ENCODE measurements at places on chromosomes 7 and 10.

DNA sequence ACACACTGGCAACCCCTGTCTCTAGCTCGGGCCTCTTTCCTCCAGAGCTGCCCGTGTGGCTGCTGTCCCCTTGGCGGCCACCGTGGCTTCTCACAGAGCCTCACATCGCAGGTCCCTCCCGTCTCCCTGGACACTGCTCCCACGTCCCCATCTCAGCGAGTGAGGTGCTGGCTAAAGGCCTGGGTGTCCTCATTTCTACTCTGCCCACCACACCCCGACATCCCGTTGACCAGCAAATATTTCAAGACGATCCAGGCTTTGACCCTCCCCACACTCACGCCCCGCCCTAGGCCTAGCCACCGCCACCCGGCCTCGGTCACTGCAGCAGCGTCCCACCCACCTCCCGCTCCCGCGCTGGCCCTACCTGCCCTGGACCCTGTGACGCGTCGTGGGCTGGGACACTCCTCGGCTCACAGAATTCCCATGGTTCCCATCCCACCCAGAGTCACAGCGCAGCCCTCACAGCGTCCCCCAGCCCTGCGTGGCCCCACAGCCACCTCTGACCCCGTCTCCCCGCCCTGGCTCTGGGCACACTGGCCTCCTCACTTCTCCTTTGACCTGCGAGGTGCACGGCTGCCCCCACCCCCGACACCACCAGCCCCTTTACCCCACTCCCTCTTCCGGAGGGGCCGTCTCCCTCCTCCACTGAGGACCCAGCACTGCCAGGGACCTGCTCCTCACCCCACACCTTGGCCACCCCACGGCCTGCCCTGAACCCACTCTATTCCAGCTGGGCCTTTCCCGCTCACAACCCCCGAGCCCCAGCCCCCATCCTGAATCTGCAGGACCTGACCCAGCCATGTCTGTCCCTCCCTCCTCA, 6.9 kb downstream of the ADAP1 start:
- no peak for DNase-seq

DNA sequence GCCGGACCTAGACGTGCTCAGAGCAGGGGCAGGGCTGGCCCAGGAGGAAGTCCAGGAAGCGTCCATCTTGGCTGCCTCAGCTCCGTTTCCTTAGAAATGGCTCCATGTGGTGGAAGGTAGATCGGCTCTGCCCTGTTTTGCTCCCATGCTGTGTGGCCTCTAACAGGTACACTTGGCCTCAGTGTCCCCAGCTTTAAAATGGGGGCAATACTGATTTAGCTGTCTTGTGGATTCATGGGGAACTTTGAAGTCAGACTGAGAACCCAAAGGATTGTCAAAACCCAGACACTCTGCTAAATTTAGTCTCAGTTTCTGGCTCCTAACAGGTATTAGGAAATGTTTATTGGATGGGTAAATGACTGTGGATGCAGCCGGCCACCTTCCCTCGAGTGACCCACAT, 15.9 kb downstream of the MTURN start:
- DNase-seq = no peak

DNA sequence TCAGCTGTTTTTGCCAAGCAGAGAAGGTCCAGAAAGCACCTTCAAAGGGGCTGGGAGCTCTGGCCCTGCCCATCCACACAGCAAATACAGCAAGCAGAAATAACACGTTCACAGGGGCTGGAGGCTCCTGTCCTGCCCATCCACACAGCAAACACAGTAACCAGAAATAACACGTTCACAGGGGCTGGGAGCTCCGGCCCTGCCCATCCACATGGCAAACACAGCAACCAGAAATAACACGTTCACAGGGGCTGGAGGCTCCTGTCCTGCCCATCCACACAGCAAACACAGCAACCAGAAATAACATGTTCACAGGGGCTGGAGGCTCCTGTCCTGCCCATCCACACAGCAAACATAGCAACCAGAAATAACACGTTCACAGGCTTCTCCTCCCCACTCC, 558.1 kb downstream of the PTPRN2 start:
- DNase-seq = no peak

- no peak for DNase-seq
Measured at GRCh38 chr10:48467669-48468068, 137.2 kb downstream of the ARHGAP22 start.

- peak; percentile 52 for DNase-seq
Measured at GRCh38 chr7:71733107-71733870, 601.3 kb downstream of the GALNT17 start.

- peak; percentile 32 for DNase-seq
Measured at GRCh38 chr7:103065667-103066066, 8.9 kb downstream of the FBXL13 start.

- DNase-seq = no peak
Measured at GRCh38 chr10:118213436-118213835, 128.7 kb downstream of the FAM204A start.

- DNase-seq = no peak
Measured at GRCh38 chr7:45697576-45698136, 123.5 kb downstream of the ADCY1 start.

DNA sequence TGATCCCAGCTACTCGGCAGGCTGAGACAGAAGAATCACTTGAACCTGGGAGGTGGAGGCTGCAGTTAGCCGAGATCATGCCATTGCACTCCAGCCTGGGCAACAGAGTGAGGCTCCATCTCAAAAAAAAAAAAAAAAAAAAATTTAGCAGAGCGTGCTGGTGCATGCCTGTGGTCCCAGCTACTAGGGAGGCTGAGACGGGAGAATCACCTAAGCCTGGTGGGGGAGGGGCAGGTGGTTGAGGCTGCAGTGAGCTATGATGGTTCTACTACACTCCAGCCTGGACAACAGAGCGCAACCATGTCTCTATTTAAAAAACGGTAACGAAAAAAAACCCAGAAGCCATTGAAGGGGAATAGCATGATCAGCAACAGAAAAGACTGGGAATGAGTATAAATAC, 89.9 kb downstream of the ARHGAP12 start:
- no peak for DNase-seq

- no peak for DNase-seq
Measured at GRCh38 chr7:136997735-136998134, 129.3 kb downstream of the CHRM2 start.

GRCh38 chr7:98777051-98777450, 92.8 kb downstream of the TMEM130 start:
- DNase-seq = no peak

DNA sequence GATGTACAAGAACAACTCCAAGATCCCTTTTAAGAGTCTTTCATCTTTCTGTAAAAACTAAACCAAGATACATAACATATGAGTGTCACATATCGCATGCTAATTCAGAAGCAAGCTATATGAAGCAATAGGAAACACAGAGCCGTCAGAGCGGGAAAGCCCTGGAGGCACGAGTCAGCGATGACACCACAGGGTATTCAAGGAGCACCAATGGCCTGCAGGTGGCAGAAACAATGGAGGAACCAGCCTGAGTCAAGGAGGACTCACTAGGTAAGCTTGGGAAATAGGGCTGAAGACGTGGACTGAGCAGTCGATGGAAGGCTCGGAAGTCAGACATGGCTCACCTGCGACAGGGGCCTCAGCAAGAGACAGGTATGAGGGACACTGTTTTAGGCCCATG, 214.4 kb downstream of the FAM107B start:
- DNase-seq = peak; percentile 74

- DNase-seq = no peak
Measured at GRCh38 chr7:44625526-44626471, 19.4 kb downstream of the OGDH start.

DNA sequence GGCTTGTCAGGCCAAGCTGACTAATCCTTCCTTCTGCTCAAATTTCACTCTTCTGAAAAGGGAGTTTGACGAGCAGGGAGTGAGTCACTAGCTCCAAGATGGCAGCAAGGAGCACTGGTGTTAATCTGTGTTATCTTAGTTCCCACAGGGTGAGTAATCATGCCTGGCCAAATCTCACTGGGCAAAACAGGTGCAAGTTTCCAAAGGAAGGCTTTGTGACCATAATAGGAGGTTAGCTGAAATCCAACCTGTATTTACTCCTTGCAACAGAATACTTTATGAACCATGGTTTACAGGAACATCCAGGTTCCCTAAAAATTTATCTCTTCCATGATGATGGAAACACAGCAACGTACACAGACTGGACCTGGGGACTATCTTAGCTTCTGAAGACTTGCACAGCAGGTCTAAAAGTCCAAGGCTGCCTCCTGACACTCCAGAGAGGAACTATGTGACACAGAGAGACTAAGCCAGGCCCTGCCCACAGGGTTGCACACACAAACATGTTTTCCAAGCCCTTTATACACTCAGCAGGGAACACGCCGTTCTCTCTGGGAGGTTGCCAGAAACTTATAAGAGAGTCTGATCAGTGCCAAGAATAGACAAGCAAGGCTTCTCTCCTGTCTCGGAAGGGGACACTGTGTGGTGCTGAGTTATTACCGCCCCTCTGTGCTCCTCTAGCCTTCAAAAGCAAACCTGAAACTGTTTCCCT, 46.3 kb downstream of the PDK4 start:
- DNase-seq = no peak

GRCh38 chr10:122208571-122209430, 62.3 kb upstream of the BTBD16 start:
- DNase-seq = no peak

- DNase-seq = no peak
Measured at GRCh38 chr7:70726294-70726693, 405.6 kb upstream of the GALNT17 start.

- DNase-seq = no peak
Measured at GRCh38 chr7:65509368-65510186, 135.9 kb downstream of the ZNF92 start.

- no peak for DNase-seq
Measured at GRCh38 chr7:366161-366803, 76.3 kb downstream of the FOXL3 start.

GRCh38 chr10:122561212-122561611, 658 bp downstream of the DMBT1 start:
- DNase-seq = no peak

GRCh38 chr7:152126741-152127140, 101.3 kb downstream of the GALNT11 start:
- DNase-seq = no peak

DNA sequence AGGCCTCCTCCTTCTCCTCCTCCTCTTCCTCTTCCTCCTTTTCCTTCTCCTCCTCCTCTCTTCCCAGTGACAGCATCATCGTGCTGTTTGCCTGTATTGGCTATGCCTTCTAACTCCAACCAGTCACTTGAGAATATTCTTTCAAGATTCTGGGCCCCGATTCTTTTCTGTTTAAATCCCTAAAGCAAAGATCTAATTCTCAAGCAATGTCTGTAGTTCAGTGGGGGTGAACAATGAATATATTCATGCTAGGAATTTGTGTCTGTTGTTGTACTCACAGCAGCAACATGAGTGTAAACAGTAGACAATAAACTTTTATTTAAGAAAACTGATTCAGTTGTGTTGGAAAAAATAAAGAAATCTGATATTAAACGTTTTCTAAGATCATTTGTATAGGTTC, 30.7 kb downstream of the NUDT5 start:
- no peak for DNase-seq

GRCh38 chr7:64951250-64951848, 39.5 kb downstream of the ZNF117 start:
- DNase-seq = no peak

Measured in activated T-cell treated with anti-CD3 and anti-CD28 coated beads for 24 hours (primary cell).